ENCODE measurements at places on chromosomes 7 and 10. TPM values are rescaled to one million over a fixed set of nuclear protein-coding genes. Genes with fewer than 3 reads are reported as not detected.

DNA sequence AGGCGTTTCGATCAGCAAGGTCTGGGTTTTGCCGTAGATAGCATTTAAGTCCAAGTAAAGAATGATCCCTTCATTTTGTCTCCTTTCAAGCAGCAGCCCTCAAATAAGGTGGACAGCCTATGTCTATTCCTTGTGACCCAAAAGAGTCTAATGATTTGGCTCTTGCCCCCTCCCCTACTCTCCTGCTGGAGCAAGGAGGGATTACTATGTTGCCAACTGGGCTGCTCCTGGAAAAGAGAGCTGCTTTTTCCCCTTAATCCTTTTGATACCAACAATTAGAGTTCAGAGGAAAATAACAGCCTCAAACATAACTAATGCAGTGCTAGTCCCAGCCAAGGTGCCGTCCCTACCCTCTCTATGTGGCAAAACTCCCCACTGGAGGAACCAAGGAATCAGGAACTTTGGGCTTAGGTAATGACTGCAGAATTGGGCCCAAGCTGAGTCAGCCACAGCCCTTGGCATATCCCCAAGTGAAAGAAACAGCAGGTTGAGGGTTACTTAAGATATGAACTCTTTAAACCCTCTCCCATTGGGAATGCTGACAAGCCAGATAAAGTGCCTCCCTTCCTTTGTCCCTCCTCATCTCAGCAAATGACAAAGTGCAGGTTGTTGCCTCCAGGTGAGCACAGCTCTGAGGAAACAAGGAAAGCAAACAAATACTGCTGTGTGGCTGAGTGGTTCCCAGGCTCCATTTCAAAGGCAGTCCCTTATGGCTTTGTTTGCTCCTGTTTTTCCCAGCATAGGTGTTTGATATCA, 643.7 kb downstream of the INHBA start:
- no peak overlapping the region for H3K4me3 ChIP-seq
- no peaks in the 10 kb centered on the region for H3K36me3 ChIP-seq
- H3K27ac ChIP-seq: no peak overlapping the region
- H3K27me3 ChIP-seq: no peaks in the 10 kb centered on the region
- no peaks in the 10 kb centered on the region for H3K4me1 ChIP-seq

DNA sequence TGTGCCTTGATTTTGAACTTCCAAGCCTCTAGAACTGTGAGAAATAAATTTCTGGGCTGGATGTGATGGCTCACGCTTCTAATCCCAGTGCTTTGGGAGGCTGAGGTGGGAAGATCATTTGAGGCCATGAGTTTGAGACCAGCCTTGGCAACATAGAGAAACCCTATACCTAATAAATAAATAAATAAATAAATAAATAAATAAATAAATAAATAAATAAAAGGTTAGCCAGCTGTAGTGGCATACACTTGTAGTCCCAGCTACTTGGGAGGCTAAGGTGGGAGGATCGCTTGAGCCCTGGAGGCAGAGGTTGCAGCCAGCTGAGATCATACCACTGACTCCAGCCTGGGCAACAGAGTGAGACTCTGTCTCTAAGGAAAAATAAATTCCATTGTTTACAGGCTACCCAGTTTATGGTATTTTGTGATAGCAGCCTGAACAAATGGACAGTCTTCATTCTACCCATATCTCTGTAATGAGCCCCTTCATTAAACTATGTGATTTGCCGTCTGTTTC, 67.7 kb downstream of the STEAP1B start:
- H3K36me3 ChIP-seq: no peaks in the 10 kb centered on the region
- H3K27ac ChIP-seq: peak overlapping the region; percentile 78
- peaks cover 5% of the 10 kb centered on the region for H3K4me1 ChIP-seq
- no peak for DNase-seq
- H3K27me3 ChIP-seq: no peaks in the 10 kb centered on the region

- H3K4me3 ChIP-seq: no peak overlapping the region
- H3K27me3 ChIP-seq: no peaks in the 10 kb centered on the region
- no peak overlapping the region for H3K27ac ChIP-seq
- H3K4me1 ChIP-seq: no peaks in the 10 kb centered on the region
Measured at GRCh38 chr7:14691597-14692203, 210.9 kb downstream of the DGKB start.

The FANK1 gene
- 8.2 TPM for total RNA-seq

- H3K4me3 ChIP-seq: peak overlapping the region; percentile 75
- H3K27ac ChIP-seq: no peak overlapping the region
- no peaks in the 10 kb centered on the region for H3K27me3 ChIP-seq
- H3K36me3 ChIP-seq: no peaks in the 10 kb centered on the region
Measured at GRCh38 chr7:102287111-102287980, 678 bp downstream of the SH2B2 start.

DNA sequence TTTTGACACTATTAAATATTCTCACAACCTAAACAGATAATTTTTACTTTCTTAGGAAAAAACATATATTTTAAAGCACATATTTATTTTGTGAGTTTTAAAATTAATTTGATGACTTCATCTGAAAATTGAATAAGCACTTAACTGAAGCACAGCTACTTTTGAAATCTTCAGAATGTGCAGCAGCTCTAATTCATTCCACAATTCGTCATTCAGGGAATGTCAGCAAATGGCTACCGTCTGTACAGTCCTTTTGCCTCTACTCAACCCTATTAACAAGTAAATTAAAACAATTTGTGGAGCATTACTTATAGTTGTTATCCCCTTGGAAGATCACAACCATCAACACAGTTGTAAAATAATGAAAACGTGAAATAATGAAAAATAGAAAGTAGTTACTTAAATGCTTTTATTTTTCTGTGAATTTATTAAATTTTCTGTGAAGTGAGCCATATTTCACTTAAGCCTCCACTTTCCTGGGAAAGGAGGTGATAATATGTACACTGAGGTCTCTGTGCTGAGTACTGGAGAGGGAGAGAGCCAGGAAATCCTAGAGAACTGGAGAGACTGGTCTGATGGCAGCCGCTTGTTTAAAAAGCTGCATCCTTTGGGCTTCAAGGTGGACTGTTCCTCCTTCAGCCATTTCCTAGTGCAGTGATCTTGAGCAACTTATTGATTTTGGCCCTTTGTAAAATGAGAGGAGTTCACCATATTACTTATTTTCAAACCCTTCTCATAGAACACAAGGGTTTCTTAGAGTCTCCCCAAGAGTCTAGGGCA, 70.6 kb downstream of the REEP3 start:
- H3K27me3 ChIP-seq: no peaks in the 10 kb centered on the region
- H3K4me3 ChIP-seq: no peak overlapping the region
- H3K36me3 ChIP-seq: no peaks in the 10 kb centered on the region
- DNase-seq: no peak
- no peak overlapping the region for H3K27ac ChIP-seq

DNA sequence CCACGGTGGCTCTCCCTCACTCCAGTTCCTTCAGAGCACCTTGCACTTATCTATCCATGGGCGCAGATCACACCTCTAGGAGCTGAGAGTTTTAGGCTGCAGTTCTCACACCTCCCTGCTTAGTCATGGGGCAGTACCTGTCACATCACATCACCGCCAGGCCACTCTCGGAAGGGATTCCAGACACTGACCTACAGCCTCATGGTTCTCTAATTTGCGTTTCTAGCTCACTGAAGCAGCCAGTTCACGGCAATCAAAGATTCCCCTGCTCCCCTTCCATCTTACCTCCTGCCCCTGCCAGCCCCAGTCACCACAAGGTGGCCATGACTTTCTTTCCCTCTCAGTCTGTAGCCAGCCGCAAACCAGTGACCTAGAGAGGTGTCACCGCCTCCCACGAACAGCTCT, 34.2 kb downstream of the ADRB1 start:
- no peak for DNase-seq
- H3K27ac ChIP-seq: no peak overlapping the region
- H3K4me3 ChIP-seq: no peak overlapping the region
- H3K27me3 ChIP-seq: no peaks in the 10 kb centered on the region

- no peak for DNase-seq
- H3K27ac ChIP-seq: no peak overlapping the region
- no peaks in the 10 kb centered on the region for H3K4me1 ChIP-seq
Measured at GRCh38 chr10:18400201-18400905, 251.0 kb downstream of the NSUN6 start.

DNA sequence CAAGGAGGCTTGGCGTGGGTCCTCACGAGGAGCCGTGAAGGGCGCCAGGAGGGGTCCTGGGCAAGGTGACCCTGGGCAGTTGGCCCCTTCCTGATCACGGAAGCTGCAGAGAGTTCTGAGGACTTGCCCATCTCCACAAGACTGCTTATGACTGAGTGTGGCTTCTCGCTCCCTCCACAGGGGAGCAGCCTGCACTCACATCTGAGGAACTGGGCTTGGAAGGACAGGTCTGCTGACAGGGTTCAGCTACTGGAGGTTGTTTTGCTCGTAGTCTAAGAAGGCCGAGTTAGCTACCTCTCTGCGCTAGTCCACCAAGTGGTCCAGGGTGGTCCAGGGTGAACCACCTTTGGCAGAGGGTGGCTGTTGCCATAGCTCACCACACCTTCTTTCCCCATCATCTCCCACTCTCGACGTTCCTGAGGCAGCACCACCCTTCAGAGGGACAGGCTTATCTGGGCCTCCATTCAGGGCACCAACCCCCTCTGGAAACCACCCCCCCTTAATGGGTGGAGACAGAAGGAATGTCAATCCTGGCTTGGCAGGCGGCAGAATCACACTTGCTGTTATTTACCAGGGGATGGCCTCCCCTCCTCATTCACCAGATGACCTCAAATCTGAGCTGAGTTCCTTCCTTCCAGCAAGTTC, 38.2 kb downstream of the FAM53B start:
- peak overlapping the region; percentile 76 for H3K27ac ChIP-seq
- no peak overlapping the region for H3K4me3 ChIP-seq
- H3K36me3 ChIP-seq: peaks cover 27% of the 10 kb centered on the region
- H3K27me3 ChIP-seq: no peaks in the 10 kb centered on the region
